ENCODE measurements at places on chromosomes 7 and 10.

DNA sequence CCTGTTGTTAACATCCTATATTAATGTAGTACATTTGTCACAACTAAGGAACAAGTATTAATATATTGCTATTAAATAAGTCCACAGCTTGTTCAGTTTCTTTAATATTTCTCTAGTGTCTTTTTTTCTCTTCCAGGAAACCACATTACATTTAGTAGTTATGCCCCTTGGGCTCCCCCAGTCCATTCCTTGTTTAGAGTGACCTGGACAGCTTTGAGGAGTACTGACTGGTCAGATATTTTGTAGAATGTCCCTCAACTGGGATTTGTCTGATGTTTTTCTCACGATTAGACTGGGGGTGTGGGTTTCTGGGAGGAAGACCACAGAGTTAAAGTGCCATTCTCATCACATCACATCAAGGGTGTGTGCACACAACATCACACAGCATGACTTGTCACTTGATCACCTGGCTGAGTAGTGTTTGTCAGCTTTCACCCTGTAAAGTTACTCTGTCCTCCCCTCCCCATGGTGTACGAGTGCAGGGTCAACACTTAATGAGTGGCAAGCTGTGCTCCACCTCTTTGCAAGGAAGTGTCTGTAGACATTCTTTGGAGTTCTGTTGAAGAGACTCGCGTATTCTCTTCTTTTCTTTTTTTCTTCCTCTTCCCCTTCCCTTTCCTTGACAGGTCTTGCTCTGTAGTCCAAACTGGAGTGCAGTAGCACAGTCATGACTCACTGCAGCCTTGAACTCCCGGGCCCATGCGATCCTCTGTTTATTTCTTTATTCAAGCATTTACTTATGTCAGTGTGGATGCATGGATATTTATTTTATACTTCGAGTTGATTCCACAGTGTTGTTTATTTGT is 10.2 kb downstream of the LMTK2 start:
- DNase-seq, result peak; percentile 68

GRCh38 chr7:32316839-32317238 is 173.3 kb downstream of the LSM5 start:
- no peak for DNase-seq

GRCh38 chr7:7201578-7202374 is 19.4 kb downstream of the C1GALT1 start:
- no peak for DNase-seq

- no peak for DNase-seq
Observed at GRCh38 chr10:104403636-104404035, 50.0 kb downstream of the CFAP58 start.

DNA sequence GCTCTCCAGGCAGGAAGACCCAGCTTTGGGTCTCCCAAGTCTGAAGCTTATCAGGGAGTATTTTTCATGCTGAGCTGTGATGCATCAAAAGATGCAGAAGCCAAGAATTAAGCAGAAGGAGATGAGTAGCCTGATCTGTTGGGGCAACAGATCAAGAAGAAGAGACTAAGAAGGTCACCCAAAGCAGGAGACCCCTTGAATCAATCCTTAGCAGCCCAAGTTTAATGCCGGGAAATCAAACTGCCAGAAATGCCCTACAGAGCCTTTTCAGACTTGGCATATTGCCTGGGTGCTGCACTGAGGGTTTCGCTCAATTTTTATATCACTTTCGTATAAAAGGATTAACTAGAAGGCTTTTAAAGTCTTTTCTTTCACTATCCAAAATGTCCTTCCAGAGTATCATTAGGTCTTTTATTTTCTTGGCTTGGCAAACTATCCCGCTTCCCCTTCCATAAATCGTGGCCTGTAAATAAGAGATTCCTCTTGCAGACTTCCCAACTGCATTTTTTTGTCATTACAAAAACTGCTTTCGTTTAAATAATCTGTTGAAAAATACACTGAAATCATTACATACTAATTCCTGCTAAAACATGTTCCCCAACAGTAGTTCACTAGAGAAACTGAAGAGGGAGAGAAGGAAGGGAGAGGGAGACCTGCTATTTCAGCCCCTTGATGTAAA is 49.0 kb upstream of the STK17A start:
- peak; percentile 60 for DNase-seq

- DNase-seq, result no peak
Observed at GRCh38 chr10:74641659-74642058, 184.7 kb upstream of the KAT6B start.

- DNase-seq, result no peak
Observed at GRCh38 chr10:110791541-110792073, 80.1 kb upstream of the PDCD4 start.

DNA sequence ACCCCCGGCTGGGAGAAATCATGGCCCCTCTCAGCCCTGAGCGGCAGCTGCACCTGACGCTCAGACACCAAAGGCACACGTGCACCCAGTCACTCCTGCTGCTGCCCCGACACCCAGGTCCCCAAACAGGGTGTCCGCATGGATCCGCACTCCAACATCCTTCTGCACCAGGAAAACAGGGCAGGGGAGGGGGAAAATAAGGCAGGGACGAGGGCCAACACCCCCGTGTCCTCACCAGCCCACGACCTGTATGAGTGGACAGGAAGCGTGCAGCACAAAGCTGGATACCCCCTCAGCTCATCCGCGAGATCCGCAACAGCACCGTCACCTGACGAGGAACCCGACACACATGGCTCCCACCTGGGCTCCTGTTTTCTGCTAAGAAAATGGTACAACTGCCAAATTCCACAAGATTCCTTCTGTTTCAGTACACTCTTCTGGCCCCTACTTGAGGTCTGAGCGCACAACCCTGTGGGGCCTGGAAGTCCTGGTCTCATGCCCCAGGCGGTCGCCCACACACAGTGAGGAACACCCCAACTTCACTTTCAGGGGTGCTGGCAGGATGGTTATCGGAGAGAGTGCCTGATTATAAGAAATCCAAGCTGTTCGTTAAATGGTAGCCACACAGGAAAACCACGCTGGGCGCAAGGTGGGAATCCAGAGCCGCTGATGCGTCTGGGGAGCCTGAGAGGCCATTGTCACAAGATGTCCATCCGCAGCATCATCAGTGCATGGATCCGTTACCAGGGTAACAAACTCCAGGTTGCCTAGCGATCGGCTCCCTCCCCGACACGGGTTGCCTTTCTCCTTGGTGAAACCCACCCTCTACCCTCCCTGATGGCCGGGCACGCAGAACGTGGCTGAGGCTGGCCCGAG is 63.6 kb downstream of the ZRANB1 start:
- no peak for DNase-seq

GRCh38 chr10:103916254-103916653 is 1.7 kb downstream of the STN1 start:
- DNase-seq, result peak; percentile 32

- no peak for DNase-seq
Observed at GRCh38 chr10:43790147-43790546, 141.5 kb upstream of the ZNF32 start.

DNA sequence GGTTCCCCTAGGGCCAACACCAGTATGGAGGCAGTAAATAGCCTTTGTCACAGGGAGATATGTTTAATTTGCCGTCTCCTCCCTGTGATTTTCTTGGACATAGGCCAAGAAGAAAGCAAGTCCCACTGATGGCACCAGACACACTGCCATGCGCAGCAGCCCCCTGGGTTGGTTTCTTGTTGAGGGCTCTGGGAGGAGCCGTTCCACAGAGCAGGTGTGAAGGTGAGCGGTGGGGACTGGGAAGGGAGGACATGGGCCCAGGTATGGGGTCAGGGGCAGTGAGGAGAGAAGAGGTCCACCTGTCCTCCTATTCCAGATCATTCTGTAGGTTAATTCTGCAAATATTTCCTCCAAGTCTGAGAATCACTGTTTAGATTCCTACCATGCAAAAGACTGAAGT is 376.1 kb downstream of the PLXNA4 start:
- no peak for DNase-seq

DNA sequence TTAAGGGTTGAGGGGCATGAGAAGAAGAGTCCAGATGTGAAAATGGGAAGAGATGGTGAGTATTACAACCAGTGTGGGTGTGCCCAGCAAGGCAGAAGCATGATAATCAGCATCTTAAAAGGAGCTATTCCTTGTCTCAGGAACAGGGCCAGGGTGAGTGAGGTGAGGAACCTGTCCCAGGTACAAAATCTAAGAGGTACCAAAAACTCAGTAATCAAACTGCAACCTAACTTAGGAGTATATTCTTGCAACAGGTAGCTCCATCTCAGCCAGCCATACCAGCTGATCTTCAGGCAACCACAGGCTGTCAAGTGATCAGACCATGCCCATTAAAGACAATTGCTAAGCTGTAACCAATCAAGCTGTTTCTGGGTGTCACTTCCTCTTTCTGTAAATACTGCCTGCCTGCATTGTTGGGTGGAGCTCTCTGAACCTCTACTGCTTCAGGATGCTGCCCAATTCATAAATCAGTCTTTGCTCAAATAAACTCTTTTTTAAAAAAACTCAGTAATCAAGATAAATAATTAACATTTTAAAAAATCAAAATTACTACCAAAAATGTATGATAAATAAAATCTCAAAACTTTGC is 7.4 kb downstream of the KEL start:
- no peak for DNase-seq

- DNase-seq, result no peak
Observed at GRCh38 chr10:79376078-79376628, 28.9 kb downstream of the PPIF start.

DNA sequence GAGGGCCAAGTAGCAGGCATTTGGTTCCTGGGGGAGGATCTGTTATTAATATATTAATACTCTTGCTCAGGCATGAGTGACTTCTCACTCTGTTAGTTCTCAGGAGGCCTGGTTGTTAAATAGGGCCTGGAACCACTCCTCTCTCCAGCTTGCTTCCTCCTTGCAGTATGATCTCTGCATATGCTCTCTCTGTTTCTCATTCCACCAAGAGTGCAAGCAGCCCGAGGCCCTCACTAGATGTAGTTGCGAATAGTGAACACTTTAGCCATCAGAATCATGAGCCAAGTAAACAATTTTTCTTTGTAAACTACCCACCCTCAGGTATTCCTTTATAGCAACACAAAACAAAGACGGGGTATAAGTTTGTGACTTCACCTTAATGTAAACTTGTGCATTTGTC is 784.3 kb downstream of the DNAJB9 start:
- DNase-seq, result no peak

GRCh38 chr7:148912758-148913541 is 28.9 kb upstream of the EZH2 start:
- no peak for DNase-seq

- DNase-seq, result no peak
Observed at GRCh38 chr10:75450644-75451640, 19.5 kb downstream of the LRMDA start.

DNA sequence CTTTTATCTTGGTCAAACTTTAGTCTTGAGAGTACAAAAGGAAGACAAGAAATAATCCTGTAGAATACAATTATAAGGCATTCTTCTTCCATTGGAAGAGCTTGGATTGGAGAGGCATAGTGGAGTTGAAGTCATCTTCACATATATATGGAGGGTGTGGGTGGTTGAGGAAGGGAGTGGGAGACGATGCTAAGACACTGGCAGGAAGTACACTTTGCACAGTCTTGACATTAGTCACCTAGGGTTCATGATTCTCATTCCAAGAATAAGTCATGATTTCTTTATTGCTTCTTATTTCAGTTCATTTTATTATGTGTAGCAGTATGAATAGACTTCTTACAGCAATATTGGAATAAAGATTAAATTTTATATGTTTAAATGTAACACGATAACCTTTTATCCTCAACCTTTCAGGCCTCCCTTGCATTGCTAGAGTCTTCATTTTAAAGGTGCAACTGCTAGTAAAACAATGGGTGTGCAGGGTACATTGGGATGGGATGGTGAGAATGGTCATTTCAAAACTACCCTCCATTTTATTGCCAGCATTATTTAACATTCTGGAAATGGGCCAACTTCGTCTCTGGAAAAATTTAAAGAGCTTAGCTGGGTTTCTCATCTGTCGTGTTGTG is 12.3 kb upstream of the SLC26A3 start:
- no peak for DNase-seq

- DNase-seq, result no peak
Observed at GRCh38 chr7:101563198-101563901, 65.7 kb downstream of the MYL10 start.

DNA sequence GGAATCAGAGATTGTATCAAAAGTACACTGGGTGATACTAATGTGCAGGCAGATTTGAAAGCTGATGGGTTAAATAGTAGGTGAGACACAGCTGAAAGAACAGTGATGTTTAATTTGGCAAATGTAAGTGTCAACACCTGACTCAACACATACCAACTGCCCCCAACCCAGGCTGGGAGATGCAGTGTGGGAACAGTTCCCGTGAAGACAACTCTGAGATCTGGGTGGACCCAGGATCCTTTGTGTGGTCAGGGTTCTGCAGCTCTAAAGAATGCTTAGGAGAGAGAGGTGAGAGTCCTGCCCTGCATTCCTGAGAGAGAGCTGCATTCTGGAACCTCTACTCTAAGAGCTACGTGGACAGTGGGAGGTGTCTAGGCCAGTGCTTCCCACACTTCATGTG is 479.7 kb downstream of the RPS24 start:
- DNase-seq, result no peak

Data from mesenchymal stem cell (in vitro differentiated cells and primary cell).